ENCODE measurements at places on chromosomes 7 and 10.

- no peak for DNase-seq
Observed at GRCh38 chr7:25858525-25859411, 293.2 kb upstream of the NFE2L3 start.

- peak; percentile 45 for DNase-seq
Observed at GRCh38 chr10:79347226-79347893, at the start of gene PPIF. Gene PPIF (plus strand): TSS chr10:79347469. CDS start chr10:79347549, 80 bp downstream.

DNA sequence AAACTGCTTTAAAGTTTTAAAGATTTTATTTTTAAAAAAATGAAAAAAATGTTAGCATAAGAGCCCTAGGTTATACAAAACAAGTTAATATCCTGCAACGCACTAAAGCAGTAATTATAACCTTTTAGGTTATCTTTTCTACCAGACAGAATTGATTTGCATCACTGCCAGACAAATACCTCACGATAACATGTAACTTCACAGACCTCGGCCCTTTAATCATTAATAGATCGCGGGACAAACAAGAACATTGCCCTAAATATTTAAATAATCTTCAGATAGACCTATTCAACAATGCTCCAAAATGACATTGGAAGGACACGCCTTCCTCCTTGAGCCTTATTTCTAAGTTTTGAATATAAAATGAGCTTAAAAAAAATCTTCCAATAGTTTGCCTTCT is 23.8 kb upstream of the C7orf33 start:
- DNase-seq: no peak

DNA sequence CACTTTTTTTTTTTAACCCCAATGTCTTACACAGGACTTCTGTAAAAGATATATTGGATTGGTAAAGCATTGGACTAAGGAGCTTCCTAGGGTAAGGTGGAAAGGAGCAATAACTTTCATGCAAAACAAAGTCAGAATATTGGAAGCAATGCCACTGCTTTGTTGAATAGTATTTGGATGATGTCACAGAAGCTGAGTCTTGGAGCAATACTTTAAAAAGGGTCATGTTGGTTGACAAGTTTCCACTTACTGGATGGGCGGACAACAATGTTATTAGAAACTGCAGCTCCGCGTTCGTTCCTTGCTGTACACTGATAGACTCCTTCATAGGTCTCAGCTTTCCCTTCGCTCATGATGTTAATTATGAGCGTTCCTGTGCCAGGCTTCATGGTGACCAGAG is 101.9 kb upstream of the LAMB4 start:
- no peak for DNase-seq

- no peak for DNase-seq
Observed at GRCh38 chr7:149027611-149028345, 527 bp downstream of the PDIA4 start.

DNA sequence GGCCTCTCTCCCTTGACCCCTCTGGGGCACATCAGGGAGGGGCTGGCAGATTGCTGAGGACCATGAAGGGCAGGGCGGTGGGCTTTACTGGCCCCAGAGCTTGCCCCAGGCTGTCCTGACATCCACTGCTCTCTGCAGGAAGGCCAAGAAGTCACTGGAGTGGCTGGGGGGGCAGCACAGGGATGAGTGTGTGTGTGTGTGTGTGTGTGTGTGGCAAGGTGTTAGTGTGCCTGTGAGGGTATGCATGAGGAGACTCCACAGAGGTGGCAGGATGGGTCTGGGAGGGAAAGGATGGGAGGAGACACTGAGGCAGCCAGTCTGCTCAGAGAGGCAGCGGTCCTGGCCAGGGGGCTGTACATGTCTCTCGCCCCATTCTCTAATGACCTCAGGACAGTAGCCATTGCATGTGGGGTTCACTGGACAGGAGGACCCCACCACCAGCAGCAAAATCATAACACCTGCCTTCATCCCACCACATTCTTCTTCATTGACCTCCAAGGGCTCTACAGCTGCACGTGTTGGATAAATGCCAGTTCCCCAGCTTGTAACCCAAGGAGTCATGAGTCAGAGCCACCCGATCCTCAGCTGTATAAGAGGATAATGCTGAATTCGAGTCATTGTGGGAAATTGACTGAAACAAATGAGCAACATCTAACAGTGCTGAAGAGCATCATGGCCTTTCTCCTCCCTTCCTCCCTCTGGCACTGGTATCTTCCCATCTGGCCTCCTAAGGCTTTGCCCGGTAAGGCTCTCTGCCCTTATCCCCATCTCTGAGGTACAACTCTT is 720.5 kb downstream of the GRID1 start:
- DNase-seq: no peak

GRCh38 chr10:120897343-120897742 is 46.2 kb downstream of the WDR11 start:
- no peak for DNase-seq

GRCh38 chr10:90561666-90562065 is 296.2 kb downstream of the HTR7 start:
- DNase-seq: no peak

DNA sequence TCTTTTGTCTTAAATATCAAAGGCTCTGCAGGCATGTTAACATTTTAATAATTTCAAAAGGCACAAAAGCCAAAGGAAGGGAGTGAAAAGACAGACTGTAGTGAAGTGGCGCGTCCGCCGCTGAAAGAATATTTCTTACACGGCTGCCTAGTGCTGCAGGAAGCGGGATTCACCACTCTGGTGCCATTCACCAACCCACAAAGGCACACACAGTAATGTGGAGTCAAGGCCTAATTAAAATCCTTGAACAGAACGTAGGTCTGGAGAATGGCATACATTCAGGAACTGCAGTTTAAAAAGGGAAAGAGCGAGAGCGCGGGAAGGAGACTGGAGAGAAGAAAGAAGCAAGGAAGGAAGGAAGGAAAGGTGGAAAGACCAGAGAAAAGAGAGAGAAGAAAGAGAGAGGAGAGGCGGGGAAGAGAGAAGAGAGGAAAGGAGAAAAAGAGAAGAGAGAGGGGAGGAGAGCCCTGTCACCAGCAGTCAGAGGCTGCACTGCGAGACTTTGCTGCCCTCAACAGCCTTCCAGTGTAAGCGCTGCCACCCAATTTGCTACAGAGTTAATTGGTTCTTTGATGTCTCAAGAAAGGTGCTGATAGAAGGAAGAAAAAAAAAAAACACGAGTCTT is 554.0 kb downstream of the MDFIC start:
- DNase-seq: no peak

DNA sequence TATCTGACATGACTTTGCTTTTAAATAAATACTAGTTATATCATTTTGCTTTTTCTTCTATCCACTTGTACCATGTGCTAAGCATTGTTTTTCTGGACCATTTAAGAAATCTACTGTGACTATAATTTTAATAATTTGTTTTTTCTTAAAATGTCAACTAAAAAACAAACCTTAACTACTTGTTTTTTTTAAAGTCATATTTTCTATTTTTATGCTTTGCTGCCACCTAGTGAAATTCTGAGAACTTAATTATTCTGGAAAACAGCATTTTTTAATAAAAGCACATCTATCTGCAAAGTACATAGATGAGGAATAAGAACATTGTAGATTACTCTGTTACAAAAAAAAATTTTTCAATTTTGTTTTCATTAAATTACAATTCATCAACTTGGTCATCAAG is 47.4 kb downstream of the ORC5 start:
- DNase-seq: no peak
